ENCODE measurements at places on chromosomes 12 and 14. TPM values are rescaled to one million over a fixed set of nuclear protein-coding genes. Genes with fewer than 3 reads are reported as not detected.

GRCh38 chr12:48788854-48789775 is at the start of gene ADCY6:
ADCY6 (minus strand) TSS chr12:48789089; CDS start chr12:48783434, 5,655 bp downstream.
- DNase-seq: no peak

- DNase-seq: no peak
These were observed 48.2 kb downstream of the ATF7 start for GRCh38 chr12:53577941-53578352.

- no peak for DNase-seq
These were observed 65.0 kb downstream of the KCNK10 start for GRCh38 chr14:88258021-88258420.

MYH7 gene
- total RNA-seq: 0.09 TPM

TESPA1 gene
- 66.9 TPM for total RNA-seq

CCDC177 gene
- total RNA-seq: 0.05 TPM

RDH12 gene
- total RNA-seq: 0.24 TPM

SLC25A47 gene
- not detected for total RNA-seq

All from thymus (tissue), 14 donors.